ENCODE measurements at places on chromosomes 7 and 10. TPM values are rescaled to one million over a fixed set of nuclear protein-coding genes. Genes with fewer than 3 reads are reported as not detected.

GRCh38 chr10:127576740-127577161 is 27.6 kb downstream of the NPS start:
- DNase-seq, result no peak

- peak; percentile 75 for DNase-seq
Observed at GRCh38 chr7:91945476-91945875, 4.8 kb downstream of the AKAP9 start.

DNA sequence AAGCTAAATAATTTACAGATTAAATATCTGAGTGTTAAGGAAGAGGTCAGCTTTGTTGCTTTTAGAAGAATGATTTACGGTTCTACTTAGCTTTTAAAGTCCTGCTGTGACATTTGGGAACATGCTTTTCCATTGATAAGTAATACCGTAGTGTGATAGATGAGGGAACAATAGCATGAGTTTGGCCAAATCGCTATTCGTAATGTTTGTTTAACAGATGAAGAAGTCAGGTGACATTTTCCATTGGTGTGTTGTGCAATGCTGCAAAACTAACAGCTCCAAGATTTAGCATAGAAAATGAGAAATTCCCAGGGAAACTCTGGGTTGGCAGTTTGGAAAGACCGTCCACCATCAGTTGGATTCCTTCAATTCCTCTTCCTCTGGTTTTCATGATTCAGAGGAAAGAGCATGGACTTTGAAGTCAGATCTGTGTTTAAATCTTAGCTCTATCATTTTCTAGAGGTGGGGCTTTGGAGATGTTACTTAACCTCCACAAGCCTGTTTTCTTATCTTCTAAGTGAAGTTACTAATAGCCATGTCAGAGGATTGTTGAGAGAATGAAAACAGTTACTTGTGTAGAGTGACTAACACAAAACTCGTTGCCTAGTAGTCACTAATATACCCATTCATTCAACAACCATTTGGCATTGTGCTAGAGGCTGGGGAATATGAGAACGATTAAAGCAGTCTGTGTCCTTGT is 140.4 kb upstream of the BMPER start:
- DNase-seq, result peak; percentile 93

GRCh38 chr7:2774935-2775334 is 69.2 kb downstream of the GNA12 start:
- no peak for DNase-seq

DNA sequence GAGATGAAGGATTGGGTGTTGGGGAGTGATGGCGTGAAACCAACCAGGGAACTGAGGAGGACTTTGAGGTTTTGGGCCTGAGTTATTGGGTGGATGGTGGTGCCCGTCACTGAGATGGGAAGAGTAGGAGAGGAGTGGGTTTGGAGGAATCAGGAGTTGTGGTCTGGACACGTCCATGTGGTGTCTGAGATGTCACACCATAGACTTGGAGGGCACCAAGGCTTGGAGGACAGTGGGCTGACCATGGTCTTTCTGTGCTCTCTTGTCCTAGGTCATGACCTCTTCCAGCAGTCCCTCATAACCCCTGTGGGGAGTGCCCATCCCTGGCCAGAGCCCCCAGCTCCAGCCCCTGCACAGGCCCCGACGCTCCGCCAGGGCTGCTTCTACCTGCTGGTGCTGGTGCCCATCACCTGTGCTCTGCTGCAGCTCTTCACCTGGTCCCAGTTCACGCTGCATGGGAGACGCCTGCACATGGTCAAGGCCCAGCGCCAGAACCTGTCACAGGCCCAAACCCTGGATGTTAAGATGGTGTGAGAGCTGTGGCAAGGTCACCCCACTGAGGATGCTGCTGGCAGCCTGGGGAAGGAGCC is 24.2 kb upstream of the C10orf95 start:
- DNase-seq, result no peak

DNA sequence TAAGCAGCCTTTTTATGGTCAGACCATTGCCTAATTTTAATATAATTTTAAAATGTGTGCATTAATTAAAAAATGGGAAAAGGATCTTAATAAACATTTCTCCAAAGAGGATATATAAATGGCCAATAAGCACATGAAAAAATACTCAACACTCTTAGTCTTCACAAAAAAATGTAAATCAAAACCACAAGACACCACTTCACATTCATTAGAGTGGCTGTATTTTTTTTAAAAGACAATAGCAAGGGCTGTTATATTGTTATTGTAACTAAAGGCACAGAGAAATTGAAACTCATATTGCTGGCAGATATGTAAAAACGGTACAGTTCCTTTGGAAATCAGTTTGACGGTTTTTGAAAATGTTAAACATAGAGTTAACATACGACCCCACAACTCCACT is 3.2 kb upstream of the CROT start:
- DNase-seq, result no peak

GRCh38 chr7:20206104-20206896 is 10.9 kb downstream of the MACC1 start:
- DNase-seq, result no peak

GRCh38 chr7:102122026-102122425 is 164.6 kb upstream of the SH2B2 start:
- DNase-seq, result peak; percentile 61

DNA sequence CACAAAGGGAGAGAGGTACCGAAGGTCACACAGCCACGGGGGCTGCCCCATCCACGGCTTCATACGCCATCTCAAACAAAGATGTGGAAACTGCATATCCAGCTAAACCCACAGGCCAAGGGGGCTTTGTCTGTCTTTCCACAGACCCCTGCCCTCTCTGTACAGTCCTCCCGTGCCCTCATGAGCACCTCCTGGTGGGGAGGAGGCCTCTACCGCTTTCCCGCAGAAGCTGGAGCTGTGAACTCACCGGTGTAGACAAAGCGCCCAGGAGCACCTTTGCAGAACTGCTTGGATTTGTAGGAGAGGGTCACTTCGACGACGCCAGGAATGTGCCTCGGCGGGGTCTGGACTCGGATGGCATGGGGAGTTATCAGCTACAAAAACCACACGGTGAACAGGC is 97.2 kb downstream of the EBF3 start:
- no peak for DNase-seq

- no peak for DNase-seq
Observed at GRCh38 chr7:100778061-100778621, 44.7 kb downstream of the ZAN start.

DNA sequence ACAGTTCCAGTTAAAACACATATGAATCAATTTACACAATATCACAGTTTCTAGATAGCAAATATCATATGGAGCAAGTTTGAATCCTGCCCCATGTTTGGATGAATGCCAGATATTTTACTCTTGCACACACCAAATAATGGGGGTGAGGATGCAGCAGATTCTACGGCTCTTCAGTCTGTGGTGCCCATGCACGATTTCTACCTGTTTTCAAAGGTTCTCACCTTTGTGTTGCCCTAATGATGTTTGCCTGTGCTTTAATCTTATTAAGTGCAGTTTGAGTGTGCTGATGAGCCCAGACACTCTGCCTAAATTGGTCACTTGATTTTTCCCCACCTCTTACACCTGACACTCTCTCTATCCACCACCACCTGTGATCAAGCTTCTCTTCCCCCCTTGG is 119.6 kb downstream of the NPY start:
- no peak for DNase-seq

DNA sequence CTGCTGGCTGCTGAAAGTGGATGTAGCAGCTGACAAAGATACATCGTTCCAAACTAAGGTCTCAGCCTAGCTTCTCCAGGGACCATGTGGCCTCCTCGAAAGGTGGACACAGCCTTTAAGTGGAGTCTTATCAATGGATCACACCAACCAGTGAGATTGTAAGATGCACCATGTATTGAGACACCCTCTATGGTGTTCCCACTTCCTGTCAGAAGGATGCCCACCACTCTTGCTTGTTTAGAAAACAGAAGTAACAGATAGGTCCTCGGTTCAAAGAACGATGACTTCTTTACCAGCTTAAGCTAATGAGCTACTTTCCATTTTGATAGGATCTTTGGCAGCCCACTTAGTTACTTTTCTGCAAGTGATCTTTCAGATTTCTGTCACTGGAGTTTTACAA is 34.3 kb downstream of the SLC25A13 start:
- DNase-seq, result no peak

DNA sequence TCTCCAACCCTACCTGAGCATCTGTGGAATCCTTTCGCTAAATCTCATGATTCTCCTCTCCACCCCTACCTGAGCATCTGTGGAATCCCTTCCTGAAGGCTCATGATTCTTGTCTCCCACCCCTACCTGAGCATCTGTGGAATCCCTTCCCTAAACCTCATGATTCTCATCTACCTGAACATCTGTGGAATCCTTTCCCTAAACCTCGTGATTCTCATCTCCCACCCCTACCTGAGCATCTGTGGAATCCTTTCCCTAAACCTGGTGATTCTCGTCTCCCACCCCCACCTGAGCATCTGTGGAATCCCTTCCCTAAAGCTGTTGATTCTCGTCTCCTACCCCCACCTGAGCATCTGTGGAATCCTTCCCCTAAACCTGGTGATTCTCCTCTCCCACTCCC is 342.0 kb downstream of the SDK1 start:
- DNase-seq, result no peak

DNA sequence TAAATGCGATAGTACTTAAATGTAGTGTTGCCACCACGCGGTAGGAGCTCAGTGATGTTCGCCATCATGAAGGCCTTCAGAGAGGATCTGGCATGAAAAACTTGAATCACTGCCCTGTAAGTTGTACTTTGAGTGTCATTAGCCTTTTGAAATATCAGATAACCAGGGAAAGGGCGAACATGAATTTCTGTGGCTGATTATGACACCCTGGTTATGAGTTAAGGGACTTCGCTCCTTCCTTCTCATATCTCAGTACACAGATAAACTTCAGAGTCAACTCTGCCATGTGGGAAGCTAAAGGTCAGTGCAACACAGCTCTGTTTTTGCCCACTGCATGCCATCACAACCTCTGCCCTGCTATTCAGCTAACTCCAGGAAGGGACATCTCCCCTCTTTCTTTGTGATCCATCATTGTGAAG is 8.9 kb upstream of the ACSL5 start:
- DNase-seq, result no peak

DNA sequence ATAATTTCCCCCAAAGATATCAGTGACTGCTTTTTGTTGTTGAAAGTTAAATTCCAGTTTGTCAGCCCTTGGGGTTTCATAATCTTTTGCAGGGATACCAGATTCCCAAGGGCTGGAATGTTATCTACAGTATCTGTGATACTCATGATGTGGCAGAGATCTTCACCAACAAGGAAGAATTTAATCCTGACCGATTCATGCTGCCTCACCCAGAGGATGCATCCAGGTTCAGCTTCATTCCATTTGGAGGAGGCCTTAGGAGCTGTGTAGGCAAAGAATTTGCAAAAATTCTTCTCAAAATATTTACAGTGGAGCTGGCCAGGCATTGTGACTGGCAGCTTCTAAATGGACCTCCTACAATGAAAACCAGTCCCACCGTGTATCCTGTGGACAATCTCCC is 3.2 kb downstream of the CYP26A1 start:
- DNase-seq, result no peak

DNA sequence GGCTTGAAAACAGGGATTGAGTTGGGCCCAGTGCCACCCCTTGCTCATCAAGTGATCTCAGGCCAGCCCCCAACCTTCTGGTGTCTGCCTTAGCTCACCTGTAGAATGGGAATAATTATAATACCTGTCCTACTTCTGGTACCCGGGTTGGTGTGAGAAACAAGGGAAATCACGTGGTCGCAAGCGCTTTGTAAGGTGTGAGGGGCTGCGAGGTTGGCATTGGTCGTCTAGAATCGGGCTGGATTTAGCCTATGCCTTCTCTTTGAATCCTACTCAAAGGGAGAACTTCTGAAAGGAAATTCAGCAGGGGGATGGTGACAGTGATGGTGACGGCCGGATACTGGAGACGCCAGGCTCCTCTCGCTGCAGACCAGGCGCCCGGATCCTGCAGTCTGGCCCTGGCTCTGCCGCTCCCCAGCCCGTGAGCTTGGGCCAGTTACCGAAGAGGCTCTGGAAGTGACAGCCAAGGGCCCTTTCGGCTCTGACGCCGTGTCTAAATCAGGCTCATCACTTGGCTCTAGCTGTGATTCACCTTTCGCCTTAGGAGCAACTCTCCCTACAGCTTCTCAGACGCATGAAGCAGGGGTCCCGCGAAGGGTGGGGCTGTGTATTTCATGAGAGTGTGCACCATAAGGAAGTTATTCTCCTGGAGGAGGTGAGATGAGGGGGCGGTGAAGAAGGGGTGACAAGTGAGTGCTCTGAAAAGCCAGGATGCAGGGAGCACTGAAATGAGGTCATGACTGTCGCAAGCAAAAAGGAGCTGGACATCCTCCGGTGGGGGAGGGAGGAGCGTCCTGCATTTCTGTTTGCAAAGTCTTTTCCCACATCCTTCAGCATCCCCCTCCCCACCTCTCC is 4.0 kb upstream of the CREB5 start:
- peak; percentile 81 for DNase-seq

The RAPGEF5 gene
- total RNA-seq, result 0.28 TPM

The HTRA1 gene
- total RNA-seq, result 23.1 TPM

The HTR7 gene
- 0.56 TPM for total RNA-seq

The RPS24 gene
- total RNA-seq, result 1,664 TPM

The STRIP2 gene
- total RNA-seq, result 2.2 TPM

The IDI2 gene
- total RNA-seq, result not detected

The HOXA10 gene
- 0.28 TPM for total RNA-seq
